ENCODE measurements at places on chromosomes 1 and 21.

DNA sequence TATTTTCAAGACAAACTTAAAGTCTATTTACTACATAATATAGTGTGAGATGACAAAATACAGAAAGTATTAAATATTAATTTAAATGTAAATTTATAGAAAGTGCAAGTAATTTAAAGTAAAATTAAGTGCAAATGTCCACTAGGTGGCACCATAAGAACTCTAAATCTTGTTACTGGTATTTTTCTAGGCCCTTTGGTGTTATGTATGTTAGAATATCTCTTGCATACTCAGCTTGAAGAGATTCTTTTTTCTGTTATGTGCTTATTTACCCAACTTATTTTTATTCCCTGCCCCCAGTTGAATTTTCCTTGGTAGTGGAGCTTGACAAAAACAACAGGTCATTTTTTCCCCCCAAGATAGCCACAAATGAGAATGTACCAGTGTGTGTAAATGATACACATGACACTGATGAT is 71.5 kb downstream of the RPS6KC1 start:
- peak; percentile 48 for DNase-seq

GRCh38 chr1:172144445-172145061 is 275.9 kb upstream of the C1orf105 start:
- no peak for DNase-seq

- DNase-seq: no peak
Observed at GRCh38 chr21:44918581-44919033, 2.1 kb downstream of the ITGB2 start.

GRCh38 chr1:224922404-224923164 is 6.9 kb upstream of the DNAH14 start:
- DNase-seq: peak; percentile 30

DNA sequence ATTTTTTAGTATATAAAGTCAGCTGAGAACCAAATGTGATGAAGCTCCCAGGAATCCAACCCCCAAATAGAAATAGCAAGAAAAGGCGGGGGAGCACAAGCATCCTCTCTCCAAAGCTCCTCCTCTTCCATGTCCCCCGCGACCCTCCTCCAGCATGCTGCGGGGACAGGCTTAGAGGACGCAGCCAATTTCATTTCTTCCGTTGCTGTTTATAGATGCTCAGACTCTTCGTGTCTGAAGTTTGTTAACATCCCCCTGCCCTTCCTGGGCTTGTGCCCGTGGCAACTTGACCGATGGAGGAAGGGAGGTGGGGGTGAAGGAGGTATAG is 754 bp upstream of the NPPA start:
- DNase-seq: no peak

GRCh38 chr1:2170211-2170610 is 24.4 kb downstream of the FAAP20 start:
- DNase-seq: no peak

GRCh38 chr1:30525971-30526651 is 197.3 kb downstream of the MATN1 start:
- peak; percentile 7 for DNase-seq

GRCh38 chr1:162404550-162405160 is 7.3 kb downstream of the SH2D1B start:
- no peak for DNase-seq

GRCh38 chr1:46244656-46245371 is 2.7 kb upstream of the RAD54L start:
- DNase-seq: no peak

GRCh38 chr1:246364415-246364941 is 142.6 kb downstream of the SMYD3 start:
- no peak for DNase-seq

- no peak for DNase-seq
Observed at GRCh38 chr1:209769971-209770370, 14.1 kb downstream of the TRAF3IP3 start.

- no peak for DNase-seq
Observed at GRCh38 chr1:24338447-24338846, 19.3 kb downstream of the GRHL3 start.

GRCh38 chr1:68120136-68120791 is 69.8 kb upstream of the DIRAS3 start:
- peak; percentile 60 for DNase-seq

GRCh38 chr1:175127565-175127964 is 59.9 kb downstream of the TNN start:
- DNase-seq: no peak

DNA sequence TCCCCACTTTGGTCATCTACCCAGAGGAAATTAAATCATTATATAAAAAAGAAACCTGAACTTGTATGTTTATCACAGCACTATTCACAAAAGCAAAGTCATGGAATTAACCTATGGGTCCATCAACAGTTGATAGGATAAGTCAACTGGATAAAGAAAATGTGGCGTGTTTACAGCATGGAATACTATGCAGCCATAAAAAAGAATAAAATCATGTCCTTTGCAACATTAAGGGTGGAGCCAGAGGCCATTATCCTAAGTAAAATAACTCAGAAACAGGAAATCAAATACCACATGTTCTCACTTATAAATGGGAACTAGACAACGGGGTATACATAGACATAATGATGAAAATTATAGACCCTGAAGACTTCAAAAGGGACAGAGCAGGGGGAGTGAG is 27.6 kb upstream of the KCNK1 start:
- DNase-seq: no peak

- DNase-seq: peak; percentile 74
Observed at GRCh38 chr1:22976461-22977243, 4.0 kb upstream of the LACTBL1 start.

- DNase-seq: no peak
Observed at GRCh38 chr1:4404854-4405590, 249.4 kb upstream of the AJAP1 start.

- DNase-seq: no peak
Observed at GRCh38 chr1:109517337-109517736, 7.8 kb upstream of the AMIGO1 start.

DNA sequence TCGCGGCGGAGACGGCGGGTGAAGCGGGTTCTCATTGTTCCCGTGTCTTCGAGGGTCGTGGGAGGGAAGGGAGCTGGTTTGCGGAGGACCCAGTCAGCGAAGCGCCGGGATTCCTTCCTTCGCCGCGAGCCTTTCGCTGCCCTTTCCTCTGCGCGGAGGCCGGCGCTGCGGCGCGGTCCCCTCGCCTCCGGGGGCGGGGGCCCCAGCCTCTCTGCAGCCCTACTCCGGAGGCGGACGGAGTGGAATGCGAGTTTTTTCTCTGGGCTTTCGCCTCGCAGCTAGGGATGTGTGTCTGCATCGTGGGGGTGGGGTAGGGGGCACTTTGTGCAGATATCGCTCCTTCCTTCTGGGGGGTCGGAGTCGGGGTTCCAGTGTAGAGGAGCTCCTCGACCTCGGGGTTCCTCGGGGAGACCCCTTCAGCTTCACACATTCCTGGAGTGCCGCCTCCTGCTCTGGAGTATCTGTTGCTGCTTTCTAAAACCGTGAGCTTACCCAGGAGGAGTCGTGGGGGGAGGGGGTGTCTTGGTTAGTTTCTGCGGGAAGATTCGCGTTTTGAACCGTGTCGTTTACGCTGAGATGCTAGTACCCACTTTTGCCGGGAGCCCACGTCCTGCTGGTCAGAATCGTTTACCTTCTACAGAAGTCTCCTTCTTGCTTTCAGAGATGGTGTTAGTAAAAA is 595 bp downstream of the RNF2 start:
- no peak for DNase-seq

DNA sequence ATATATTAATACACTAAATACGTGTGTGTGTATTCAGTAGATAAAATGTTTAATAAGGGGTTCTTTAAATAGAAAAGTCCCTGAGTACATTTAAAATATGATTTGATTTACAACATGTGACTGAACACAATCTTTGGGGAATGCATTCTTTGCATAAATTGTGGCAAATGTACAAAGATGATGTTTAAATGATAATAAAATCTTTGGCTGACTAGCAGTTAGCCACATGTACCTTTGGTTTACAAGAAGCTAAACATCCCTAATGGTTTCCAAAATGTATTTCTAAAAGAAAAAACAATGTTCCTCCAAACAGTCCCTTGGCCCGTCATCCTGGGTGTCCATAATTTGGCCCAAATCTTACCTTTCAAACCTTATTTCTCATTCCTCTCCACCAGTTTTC is 106.4 kb upstream of the MARK1 start:
- DNase-seq: no peak

DNA sequence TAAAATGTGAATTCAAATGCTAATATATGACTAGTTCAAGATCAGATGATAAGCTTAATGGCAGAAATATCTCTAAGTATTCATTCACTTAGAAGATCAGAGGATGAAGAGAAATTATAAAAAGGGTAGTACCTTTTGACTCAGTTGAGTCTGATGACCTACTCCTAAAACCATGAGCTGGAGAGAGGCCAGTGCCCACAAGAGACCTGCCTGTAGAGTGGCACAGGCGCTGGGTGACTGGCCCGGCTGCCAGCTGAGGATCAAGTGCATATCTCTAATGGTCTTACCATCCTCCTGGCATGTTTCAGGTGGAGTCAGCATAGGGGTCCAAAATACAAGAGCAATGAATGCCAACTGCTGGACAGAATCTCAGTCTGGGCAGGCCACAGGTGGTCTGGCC is 14.1 kb downstream of the DDAH1 start:
- DNase-seq: no peak

DNA sequence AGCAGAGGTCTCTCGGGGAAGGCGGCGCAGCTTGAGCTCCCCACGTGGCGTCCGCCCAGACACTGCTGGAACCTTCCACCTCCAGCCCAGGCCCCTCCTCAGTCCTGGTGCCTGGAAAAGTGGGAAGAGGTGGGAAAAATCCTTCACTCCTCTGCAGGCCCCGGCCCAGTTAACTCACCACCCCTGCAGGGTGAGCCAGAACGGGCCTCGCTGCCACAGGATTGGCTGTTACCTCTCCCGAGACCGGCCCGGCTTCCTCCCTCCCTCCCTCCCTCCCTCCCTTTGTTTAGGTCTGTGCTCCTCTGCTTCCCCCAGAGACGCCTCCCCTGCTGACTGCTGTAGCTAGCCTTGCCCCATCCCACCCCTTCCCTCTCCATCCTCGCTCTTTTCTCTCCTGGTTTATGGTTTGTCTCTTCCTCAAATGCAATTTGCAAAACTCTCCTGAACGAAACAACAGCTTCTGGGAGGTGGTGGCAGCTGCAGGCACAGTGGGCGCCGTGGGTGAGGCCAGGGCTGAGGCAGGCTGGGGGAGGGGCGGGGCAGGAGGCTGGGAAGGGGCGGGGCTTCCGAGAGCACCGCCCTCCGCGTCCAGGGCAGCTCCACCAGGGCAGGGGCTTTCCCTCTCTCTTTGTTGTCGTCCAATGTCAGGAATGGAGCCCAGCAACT is 6.5 kb downstream of the CAPN9 start:
- DNase-seq: peak; percentile 30

DNA sequence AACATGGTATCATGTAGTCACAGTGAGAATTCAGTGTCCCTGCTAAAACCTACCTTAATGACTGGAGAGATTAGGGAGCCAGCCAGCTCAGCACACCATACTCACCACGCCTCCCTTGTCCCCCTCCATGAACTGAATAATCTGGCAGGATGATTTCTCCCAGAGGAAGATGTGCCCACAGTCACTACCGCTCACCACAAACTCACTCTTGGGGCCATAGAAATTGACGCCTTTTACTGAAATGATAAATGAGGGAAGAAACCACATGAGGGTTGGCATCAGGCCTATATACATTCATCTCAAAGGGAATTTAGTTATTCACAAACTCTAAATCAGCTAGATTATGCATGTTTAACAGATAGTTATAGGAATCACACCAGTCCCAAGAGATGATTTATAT is 17.4 kb downstream of the PEA15 start:
- DNase-seq: no peak

GRCh38 chr1:201648066-201648906 is 109.4 kb downstream of the NAV1 start:
- DNase-seq: no peak

- DNase-seq: no peak
Observed at GRCh38 chr1:230430499-230430898, 4.4 kb upstream of the PGBD5 start.

- peak; percentile 53 for DNase-seq
Observed at GRCh38 chr1:116104667-116105066, 6.5 kb upstream of the MAB21L3 start.

DNA sequence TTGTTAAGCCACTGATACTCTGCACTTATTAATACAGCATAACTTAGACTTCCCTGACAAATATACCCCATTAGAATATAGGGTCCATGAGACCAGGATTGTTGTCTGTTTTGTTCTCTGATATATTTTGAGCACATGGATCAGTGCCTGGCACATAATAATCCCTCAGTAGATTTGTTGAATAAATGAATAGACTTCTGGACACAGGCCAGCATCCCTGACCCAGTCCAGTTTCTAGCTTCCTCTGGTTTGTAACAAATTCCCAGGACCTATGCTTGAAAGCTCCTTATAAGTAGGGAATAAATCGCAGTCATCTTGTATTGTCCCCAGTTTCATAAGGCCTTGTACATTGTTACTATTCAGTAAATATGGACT is 58.2 kb upstream of the GADD45A start:
- DNase-seq: no peak

GRCh38 chr1:113185463-113186104 is 112.6 kb downstream of the LRIG2 start:
- no peak for DNase-seq

Measured in HepG2 (cell line).